H7 (cell line): ENCODE measurements at places on chromosomes 11 and 22. TPM values are rescaled to one million over a fixed set of nuclear protein-coding genes. Genes with fewer than 3 reads are reported as not detected.

The PNPLA3 gene
- total RNA-seq: 10.7 and 15.0 TPM in 2 replicates

The FREY1 gene
- 0.35 and 2.3 TPM in 2 replicates for total RNA-seq

The DDB1 gene
- 256 and 260 TPM in 2 replicates for total RNA-seq

The GLYAT gene
- total RNA-seq: not detected in 2 replicates

The TUT1 gene
- 25.8 and 29.4 TPM in 2 replicates for total RNA-seq

The MYO7A gene
- total RNA-seq: 1.8 and 2.2 TPM in 2 replicates
